ENCODE measurements at places on chromosomes 11 and 22.

- no peak for DNase-seq
Observed at GRCh38 chr11:40376331-40376730, 1083.1 kb downstream of the LRRC4C start.

DNA sequence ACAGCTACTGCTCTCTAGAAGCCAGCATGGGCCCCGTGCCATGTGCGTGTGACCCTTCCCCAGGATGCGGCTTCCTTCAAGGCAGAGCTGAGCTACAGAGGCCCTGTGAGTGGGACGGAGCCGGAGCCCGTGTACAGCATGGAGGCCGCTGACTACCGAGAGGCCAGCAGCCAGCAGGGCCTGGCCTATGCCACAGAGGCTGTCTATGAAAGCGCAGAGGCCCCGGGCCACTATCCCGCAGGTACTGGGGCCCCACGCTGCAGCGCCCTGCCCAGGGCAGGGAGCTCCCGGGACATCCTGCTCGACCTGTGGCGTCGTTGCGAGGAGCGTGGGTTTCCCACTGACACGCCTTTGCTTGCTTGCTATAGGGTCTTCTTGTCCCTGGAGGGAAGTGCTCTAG, 34.7 kb downstream of the CTTN start:
- DNase-seq: no peak

DNA sequence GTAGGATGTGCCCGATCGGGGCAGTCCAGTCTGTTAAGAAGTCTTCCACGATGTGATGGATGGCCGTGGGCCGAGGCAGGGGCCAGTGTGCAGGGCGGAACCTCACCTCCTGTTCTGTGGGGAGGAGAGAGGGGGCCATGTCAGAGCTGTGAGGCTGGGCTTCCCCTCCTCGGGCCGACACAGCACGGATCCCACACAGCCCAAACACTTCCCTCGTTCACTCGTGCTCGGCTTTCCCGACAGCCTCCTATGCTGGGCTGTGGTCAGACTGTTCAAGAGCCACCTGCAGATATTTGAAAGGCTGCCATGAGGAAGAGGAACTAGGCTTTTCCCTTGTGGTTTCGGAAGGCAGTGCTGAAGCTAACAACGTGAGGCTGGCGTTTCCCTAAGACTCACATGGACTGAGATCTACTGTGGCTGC, 12.3 kb upstream of the TXN2 start:
- no peak for DNase-seq

DNA sequence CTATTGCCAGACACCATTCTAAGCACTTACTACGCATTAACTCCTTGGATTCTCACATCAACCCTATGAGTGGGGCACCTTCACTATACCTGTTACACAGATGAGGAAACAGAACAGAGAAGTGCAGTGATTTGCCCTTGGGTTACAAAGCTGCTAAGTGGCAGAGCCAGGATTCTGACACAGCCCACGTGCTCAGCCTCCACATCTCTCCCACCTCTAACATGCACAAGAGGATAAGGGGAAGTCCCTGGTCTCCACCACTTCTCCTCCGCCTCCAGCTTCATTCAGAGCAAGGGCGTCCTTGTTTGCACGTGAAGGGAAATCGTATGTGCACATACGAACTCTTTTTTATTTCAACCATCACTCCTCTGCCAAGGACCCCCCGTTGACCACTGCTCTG, 53.7 kb downstream of the CDON start:
- DNase-seq: no peak

GRCh38 chr22:46607483-46608114, 12.6 kb upstream of the GRAMD4 start:
- DNase-seq: no peak

- DNase-seq: peak; percentile 92
Observed at GRCh38 chr11:123103326-123103980, 41.5 kb upstream of the HSPA8 start.

GRCh38 chr11:69049490-69049867, 747 bp downstream of the TPCN2 start:
- no peak for DNase-seq
